ENCODE measurements at places on chromosomes 1 and 21.

- no peak for DNase-seq
These were observed 37.0 kb downstream of the SLC9A1 start for GRCh38 chr1:27117733-27118439.

DNA sequence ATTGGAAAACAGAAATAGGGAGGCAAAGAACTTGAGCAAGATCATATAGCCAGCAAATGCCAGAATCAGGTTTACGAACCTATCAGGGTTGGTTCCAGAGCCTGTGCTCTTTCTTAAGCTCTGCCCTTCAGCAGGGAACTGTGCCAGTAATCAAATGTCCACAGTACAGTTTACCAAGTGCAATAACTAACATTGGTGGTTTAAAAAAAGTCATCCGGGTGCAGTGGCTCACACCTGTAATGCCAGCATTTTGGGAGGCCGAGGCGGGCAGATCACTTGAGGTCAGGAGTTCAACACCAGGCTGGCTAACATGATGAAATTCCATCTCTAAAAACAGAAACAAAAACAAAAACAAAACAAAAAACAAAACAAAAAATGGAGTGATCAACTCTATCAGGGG, 182.7 kb downstream of the LMX1A start:
- no peak for DNase-seq

- DNase-seq = no peak
These were observed 588.1 kb upstream of the BRINP3 start for GRCh38 chr1:191065771-191066170.

DNA sequence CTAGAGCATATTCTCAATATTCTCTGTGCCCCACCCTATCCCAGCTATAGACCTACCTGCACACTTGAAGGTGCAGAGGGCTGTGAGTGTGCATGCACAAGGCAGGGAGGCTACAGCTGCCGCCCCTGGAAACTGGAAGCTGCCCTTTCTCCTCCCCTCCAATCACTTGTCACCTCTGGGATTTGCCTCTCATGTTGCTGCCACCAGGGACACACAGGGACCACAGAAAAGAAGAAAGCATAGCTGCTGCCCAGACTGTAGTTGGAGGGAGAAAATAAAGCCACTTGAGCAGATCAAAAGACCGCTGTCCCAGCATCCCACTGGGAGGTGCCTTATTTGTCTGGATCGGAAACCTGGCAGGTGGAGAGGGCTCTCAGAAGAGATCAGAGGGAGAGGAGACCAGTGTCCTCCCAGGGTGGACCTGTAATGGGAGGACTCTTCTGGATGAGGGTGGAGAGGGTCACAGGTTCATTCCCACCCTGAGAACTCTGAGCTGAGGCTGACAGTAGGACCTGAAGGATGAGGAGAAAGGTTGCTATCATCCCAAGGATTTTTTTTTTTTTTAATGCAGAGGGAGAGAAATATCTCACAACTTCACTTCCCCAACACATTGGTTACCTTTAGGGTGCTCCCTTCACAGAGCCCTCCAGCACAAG, 7.6 kb upstream of the INPP5B start:
- DNase-seq = no peak

GRCh38 chr1:173269490-173270230, 62.5 kb upstream of the TNFSF4 start:
- no peak for DNase-seq

- DNase-seq = peak; percentile 48
These were observed 13.9 kb downstream of the NT5C1A start for GRCh38 chr1:39657923-39658485.

GRCh38 chr21:45506836-45507522, 35.3 kb downstream of the SLC19A1 start:
- no peak for DNase-seq

GRCh38 chr21:36589352-36589971, 109.5 kb upstream of the SIM2 start:
- DNase-seq = no peak

DNA sequence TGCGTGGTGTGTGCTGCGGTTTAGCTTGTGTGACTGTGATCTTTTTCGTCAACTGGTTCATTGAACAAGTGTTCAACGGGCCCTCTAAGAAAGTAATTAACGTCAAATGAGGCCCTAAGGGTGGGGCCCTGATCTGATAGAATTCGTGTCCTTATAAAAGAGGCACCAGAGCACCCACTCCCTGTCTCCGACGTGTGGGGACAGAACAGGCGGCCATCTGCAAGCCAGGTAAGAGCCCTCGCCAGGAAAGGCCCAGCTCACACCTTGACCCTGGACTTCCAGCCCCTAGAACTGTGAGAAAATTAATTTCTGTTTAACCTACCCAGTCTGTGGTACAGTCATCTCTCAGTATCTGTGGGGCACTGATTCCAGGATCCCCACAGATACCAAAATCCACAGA, 20.4 kb upstream of the SAMD11 start:
- no peak for DNase-seq

- DNase-seq = no peak
These were observed 1104.2 kb upstream of the TMPRSS15 start for GRCh38 chr21:19507682-19508260.

GRCh38 chr1:39102537-39103327, 76.6 kb downstream of the NDUFS5 start:
- DNase-seq = peak; percentile 89

GRCh38 chr21:25806060-25806459, 71.3 kb downstream of the GABPA start:
- no peak for DNase-seq

- DNase-seq = no peak
These were observed 35.9 kb downstream of the ACTL8 start for GRCh38 chr1:17791055-17791390.

- DNase-seq = no peak
These were observed 15.4 kb downstream of the POLR3GL start for GRCh38 chr1:145979746-145980456.

GRCh38 chr1:229027622-229028182, 243.2 kb upstream of the RAB4A start:
- DNase-seq = no peak

DNA sequence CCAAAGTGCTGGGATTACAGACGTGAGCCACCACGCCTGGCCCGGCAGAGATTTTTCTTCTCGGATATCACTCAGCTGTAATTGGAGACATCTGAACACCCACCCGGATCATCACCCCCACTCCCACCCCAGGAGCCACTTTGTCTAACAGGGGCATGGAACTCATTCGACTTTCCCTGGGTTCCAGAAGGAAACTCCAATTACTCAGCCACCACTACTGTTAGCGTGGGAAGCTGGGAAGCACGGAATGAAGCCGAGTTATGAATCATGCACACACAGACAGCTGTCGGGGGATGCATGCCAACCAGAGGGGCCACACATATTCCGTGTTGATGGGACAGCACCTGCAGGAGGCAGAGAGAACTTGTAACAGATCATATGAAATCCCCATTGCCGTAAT, 85.2 kb downstream of the HLCS start:
- no peak for DNase-seq

GRCh38 chr1:151327903-151328674, 873 bp upstream of the PI4KB start:
- no peak for DNase-seq

- DNase-seq = no peak
These were observed 19.1 kb downstream of the ASTN1 start for GRCh38 chr1:177145106-177146070.

DNA sequence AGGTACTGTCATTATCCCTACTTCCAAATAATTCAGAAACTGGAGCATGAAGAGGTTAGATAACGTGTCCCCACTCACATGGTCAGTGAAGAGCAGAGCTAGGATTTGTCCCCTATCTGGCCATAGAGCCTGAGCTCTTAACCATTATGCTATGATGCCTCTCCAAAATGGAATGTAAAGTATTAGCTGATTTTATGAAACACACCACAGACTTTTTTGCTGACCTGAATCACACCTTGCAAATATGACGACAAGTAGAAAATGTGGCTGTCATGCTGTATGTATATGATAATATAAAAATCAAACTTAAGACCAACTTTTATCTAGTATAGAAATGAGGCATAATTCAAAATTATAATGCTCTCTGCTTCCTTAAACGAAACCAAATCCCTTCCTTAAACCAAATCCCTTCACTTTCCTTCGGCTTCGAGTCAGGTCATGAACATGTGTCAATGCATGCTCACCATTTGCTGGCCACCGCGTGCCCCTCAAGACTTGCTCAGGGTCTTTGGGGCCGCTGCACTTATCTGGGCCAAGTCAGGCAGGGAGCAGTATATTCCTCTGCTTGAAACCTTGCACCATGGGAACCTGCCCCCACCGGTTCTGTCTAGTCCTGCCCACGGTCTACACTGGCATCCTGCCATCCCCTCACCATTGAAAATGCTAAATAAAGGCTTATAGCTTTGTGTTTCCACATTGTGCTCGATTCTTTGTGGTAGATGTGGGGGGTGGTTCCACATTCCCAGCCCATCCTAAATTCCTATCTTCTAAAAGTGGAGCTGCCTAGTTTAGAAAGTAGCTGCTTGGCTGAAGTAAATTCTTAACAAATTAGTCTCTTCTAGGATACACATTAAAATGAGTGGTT, 1.6 kb upstream of the TMCC2 start:
- no peak for DNase-seq
